ENCODE measurements at places on chromosomes 1 and 21.

- no peak for DNase-seq
These were observed 27.7 kb downstream of the FMO2 start for GRCh38 chr1:171212607-171213351.

- no peak for DNase-seq
These were observed 7.5 kb upstream of the G0S2 start for GRCh38 chr1:209667708-209668107.

DNA sequence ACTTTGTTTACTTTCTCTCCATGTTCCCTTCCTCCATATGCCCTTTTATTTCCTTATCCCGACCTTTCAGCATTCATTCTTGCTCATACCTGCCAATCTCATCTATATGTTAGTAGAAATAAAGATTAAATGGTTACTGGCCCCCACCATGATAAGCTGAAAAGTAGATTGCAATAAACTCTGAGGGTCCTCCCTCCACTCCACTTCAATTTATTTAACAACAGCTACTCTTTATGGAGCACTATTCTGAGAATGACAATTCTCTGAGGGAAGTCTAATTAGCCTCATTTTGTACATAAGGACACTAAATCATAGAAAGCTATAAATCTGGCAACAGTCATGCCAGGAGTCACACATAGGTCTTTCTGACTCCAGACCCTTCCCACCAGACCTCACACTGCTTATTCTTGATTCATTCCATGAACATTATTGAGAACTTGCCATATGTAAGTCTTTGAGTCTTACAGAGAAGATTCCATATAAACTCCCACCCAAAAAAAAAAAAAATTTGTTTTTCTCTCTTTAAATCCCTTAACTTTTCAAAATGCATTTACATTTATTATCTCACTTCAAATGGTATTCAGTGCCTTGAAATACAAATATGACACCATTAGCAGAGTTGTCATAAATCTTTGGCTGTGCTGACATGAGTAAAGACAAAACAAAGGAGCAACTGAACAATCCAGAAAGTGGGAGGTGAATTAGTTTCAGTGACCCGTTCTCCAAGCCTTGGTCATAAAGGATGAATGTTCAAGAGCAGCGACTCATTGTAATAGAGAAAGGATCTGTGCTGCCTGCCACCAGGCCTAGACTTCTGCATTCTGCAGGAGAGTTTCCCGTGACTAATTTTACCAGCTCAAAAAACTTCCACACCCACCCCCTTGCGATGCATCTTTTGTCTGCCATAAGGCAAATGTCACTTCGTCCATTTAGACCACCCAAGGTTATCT is 28.5 kb downstream of the PALMD start:
- peak; percentile 50 for DNase-seq

DNA sequence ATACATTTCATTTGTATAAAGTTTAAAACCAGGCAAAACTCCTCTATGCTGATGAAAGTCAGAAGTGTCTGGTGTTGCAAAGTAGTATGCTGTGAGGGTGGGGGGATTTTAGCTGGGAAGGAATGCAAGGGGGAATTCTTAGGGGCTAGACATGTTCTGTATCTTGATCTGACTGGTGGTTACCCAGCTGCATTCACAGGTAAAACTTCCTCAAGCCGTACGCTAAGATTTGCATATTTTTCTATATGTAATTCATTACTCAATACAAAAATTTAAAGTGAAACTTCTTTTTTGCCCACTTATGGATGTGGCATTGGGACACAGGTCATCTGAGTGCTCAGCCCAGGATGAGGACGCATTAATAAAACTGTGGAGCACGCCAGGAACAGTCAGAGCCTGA is 323.3 kb downstream of the PAPPA2 start:
- no peak for DNase-seq

DNA sequence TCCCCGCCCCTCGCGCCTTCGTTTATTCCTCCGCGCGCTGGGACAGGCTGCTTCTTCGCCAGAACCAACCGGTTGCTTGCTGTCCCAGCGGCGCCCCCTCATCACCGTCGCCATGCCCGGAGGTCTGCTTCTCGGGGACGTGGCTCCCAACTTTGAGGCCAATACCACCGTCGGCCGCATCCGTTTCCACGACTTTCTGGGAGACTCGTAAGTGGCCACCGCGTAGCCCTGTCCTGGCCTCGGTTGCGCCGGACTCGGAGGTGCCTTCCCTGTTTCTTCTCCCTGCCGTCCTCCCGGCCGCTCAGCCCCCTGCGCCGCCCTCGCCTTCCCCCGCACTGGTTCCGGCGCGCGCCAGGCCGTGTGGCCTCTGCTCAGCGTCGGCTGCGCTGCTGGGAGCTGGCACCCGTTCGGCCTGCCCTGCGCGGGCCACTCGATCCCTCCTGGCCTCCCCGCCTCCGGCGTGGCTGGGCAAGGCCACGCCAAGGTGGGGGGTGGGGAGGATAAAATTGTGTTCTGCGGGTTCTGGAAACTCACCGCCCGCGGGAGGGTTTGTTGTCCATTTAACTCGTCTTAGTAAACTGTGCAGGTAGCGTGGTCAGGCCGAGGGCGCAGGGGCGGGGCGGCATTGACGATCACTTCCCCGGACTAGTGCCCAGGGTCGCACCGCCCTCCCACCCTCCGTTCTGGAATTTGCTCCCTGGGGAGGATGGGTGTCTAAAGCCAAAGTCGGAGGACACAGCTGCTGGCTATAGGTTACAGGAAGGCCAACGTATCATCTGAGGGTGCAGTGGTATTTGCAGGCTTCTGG is at the start of gene PRDX6:
PRDX6 (plus strand) TSS at position 50 of the 808 bp plus-strand sequence; CDS start at position 113, 63 bp downstream.
- peak; percentile 83 for DNase-seq

GRCh38 chr1:206014601-206015000 is 9.1 kb downstream of the CTSE start:
- DNase-seq = no peak
